Nasal cavity respiratory epithelium epithelial cell of viscerocranial mucosa (primary cell): ENCODE measurements at places on chromosomes 2 and 18. TPM values are rescaled to one million over a fixed set of nuclear protein-coding genes. Genes with fewer than 3 reads are reported as not detected.

The FSHR gene
- not detected in 2 replicates for total RNA-seq

The MARCO gene
- total RNA-seq: 0.07 TPM in 1 of 2 replicates, not detected in the other

The MROH2A gene
- not detected in 2 replicates for total RNA-seq

The ELP2 gene
- 92.6 and 99.8 TPM in 2 replicates for total RNA-seq

The SRD5A2 gene
- under 0.01 and 0.07 TPM in 2 replicates for total RNA-seq

The SERPINB12 gene
- total RNA-seq: 0.28 and 0.34 TPM in 2 replicates

The RPRM gene
- total RNA-seq: not detected in 2 replicates

The NT5DC4 gene
- total RNA-seq: 0.07 TPM in 1 of 2 replicates, not detected in the other

The RBM43 gene
- total RNA-seq: 1.0 and 2.6 TPM in 2 replicates

The INHA gene
- under 0.01 and 0.36 TPM in 2 replicates for total RNA-seq

The NTSR2 gene
- total RNA-seq: not detected in 2 replicates

The ACADL gene
- total RNA-seq: under 0.01 and 1.00 TPM in 2 replicates

The TSPYL6 gene
- total RNA-seq: not detected in 2 replicates

The RIT2 gene
- not detected in 2 replicates for total RNA-seq

The DPYSL5 gene
- not detected in 2 replicates for total RNA-seq

The STK39 gene
- 15.0 and 22.1 TPM in 2 replicates for total RNA-seq

The GALR1 gene
- total RNA-seq: not detected in 2 replicates
